ENCODE measurements at places on chromosomes 12 and 14.

- no peak for DNase-seq
Measured at GRCh38 chr12:19409376-19409775, 29.9 kb upstream of the AEBP2 start.

- DNase-seq = no peak
Measured at GRCh38 chr12:53941187-53941586, 2.6 kb downstream of the HOXC13 start.

DNA sequence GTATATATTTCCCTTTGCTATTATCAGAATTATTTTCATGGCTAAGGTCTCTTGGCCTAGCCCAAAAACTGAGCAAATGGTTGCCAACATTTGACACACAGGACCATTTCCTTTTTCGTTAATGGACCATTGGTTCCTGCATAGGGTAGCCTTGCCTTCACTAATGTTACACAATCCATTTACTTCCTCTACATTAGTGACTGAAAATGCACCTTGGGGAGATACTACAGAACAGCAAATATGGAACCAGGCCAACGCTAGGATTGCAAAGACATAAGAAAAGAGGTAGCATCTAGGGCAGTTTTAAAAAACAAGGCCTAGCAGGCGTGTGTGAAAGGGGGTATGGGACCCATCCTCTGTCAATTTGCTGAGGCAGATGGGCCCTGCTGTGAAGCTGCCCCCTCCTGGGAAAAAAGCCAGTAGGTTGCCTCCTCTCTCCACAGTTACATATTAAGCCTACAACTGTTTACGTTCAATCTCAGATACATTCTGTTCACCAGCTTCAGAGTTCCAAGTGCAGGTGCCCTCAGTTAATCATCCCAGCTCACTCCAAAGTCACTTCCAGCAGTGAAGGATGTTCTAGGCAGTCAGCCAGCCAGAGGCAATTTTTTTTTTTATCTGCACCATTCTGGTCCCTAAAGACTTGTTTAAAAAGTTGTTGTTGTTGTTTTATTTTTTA lies 15.0 kb downstream of the AQP6 start:
- DNase-seq = no peak

DNA sequence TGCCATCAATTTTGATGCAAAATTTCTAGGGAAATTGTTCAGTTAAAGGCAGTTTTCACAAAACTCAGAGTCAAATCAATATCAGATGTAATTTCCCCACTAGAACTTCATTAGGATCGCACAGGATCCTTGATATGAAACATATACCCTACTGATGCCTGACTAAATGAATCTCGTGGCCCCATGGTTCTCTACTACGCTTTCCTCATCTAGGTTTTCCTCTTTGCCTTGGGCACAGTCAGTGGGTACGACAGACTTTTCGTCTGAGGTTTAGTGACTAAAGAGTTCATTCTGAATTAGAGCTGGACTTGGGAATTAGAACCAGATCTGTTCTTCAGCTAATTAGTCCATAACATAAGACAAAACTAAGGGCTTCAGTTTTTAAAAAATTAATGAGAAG lies 42.5 kb upstream of the GNPNAT1 start:
- no peak for DNase-seq

DNA sequence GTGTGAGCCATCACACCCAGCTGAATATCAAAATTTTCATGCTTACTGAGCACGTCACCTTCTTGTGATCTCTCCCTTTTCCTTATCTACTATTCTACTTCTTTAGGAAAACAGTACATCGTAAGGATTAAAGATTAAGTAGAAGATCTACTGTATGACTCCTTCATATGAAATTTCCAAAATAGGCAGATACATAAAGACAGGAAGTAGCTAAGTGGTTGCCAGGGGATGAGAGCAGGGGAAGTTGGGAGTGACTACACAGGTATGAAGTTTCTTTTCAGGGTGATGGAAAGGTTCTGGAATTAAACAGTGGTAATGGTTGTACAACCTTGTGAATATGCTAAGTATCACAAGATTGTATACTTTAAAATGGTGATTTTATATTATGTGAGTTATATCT lies 36.5 kb upstream of the CERS5 start:
- no peak for DNase-seq

GRCh38 chr14:66490143-66491111 lies 4.3 kb downstream of the CCDC196 start:
- DNase-seq = no peak

- no peak for DNase-seq
Measured at GRCh38 chr14:53999061-53999488, 42.5 kb upstream of the BMP4 start.

DNA sequence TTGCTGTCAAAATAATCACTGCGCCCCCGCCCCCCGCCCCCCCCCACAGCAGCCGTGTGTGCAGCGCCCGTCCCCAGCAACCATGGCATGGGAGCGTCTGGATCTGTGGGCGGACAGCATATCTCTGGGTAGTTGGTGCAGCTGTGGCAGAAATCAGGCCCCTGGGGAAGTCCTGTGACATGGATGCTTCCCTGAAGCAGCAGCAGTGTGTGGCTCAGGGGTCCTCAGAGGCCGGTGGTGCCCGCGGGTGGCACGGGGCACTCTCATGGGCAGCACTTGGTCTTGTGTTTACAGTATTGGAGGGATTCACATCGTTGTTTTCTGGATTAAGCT lies 19.2 kb downstream of the XRCC3 start:
- DNase-seq = no peak

DNA sequence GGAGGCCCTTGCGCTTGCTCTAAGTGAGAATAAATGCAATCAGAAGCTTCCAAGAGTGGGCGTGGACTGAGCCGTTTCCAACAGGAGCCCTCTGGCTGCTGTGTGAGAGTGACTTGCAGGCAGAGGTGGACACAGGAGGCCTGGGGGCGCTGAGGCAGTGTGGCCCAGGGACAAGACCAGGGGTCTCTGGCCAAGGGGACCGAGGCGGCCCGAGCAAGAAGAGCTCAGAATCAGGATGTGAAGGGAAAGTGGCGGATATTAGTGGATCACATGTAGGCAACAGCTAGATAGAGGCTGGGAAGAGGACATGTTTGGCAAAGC lies 8.6 kb downstream of the RIMBP2 start:
- no peak for DNase-seq

- DNase-seq = no peak
Measured at GRCh38 chr14:86334355-86334754, 804.4 kb downstream of the FLRT2 start.

GRCh38 chr12:60071759-60072191 lies 475.9 kb downstream of the SLC16A7 start:
- no peak for DNase-seq

- DNase-seq = peak; percentile 31
Measured at GRCh38 chr14:65927931-65928356, 515.4 kb downstream of the FUT8 start.

DNA sequence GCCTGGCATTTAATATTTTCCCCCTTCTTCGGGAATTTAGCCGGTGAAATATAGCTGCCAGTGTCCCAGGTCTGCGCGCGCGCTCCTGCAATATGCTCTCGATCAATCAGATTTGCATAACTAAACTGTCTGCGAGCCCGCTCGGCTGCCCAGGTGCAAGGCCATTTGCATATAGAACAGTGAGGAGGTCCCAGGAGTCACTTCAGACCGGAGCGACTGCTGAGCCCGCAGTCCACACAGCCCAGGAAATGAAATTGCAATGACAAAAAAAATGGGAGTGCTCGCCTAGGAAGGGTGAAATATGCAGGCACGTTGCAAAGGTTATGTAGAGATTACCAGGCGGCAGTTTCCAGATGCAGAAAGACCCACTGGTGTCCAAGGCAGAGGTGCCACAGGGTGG lies 228.5 kb downstream of the VRK1 start:
- no peak for DNase-seq

DNA sequence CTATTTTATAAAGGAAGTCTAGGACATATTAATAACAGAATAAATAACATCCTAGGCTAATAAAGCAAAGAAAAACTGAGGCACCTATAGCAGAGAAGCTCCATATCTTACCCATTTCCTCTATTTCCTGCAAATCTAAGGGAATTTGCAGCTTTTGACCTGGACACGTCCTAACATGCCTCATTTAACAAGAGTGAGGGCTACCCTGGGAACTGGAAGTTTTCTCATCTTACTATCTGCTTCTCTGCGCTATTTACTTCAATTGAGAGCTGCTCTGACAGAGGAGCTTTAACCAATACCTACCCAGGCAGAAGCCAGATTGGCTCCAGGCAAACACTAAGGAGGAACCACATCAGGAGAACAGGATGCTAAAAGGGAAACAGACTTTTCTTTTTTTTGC lies 5.7 kb downstream of the YBX3 start:
- DNase-seq = no peak

GRCh38 chr12:115149279-115149678 lies 465.3 kb upstream of the TBX3 start:
- DNase-seq = no peak

DNA sequence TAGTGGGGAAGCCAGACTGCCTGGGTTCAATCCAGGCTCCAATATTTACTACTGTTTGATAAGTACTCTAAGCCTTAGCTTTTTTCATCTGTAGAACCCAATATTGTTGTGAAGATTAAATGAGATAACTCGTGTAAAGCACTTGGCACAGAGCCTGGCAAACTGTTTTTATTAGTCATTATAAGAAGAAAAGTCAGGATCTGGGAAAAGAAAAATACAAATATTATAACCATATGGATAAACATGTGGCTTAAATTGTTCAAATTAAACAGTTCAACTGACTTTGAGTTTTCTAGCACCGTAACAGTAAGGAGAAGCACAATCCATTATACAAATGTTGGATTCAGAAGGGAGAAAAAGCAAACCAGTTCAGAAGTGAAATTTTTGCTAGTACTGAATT lies 22.0 kb upstream of the CDK17 start:
- no peak for DNase-seq

- DNase-seq = no peak
Measured at GRCh38 chr12:49206389-49206788, 17.5 kb upstream of the TUBA1A start.

GRCh38 chr12:49942921-49943624 lies 7.5 kb upstream of the AQP2 start:
- no peak for DNase-seq

GRCh38 chr14:61315313-61315712 lies 6.1 kb upstream of the PRKCH start:
- DNase-seq = no peak

DNA sequence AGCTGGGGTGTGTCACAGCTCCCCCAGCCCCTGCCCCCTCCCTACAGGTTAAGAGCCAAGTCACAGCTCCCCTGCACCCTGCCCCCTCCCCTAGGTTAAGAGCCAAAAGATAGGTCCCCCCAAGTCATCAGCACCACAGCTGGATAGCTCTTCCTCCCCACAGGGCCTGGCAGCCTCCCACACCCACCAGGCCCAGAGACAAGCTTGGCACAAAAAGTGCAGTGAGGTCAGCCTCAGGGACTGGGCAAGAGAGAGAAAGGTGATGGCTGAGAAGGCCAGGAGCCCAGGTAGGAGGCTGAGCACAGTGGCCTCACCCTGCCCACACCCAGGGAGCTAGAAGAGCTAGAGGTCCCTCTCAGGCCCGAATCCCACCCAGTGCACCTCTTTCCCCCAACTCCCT lies 8.7 kb downstream of the ITGA7 start:
- DNase-seq = no peak

DNA sequence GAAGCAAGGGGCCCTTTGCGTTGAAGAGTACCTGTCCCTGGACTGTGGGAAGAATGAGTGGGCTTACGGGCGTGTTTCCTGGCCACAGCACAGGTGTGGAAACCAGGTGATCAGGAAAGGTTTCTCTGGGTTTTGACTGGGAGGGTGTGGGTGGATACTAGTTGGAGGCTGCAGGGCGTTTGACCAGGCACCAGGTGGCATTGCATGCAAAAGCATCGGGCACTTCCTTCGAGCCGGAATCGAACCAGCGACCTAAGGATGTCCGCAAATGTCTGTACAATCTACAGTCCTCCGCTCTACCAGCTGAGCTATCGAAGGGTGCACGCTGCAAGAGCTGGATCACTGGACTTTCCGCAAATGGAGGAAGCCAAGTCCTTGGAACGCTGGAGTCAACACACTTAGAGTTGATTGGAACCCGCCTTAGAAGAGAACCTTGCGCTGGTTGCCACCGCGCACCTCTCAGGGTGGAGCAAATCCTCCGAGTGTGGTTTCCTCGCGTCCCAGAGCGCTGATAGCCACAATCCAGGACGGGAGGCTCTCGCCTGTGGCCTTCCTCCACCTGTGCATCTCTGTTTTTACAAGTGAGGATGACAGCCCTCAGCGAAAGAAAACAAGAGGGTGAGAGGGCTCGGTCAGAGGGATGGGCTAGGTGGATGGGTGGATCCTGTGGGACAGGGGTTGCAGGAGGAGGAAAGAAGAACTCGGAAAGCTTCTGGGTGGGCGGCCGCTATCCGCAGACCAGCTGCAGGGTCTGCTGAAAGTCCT lies 21.2 kb upstream of the RNASE4 start:
- peak; percentile 49 for DNase-seq

DNA sequence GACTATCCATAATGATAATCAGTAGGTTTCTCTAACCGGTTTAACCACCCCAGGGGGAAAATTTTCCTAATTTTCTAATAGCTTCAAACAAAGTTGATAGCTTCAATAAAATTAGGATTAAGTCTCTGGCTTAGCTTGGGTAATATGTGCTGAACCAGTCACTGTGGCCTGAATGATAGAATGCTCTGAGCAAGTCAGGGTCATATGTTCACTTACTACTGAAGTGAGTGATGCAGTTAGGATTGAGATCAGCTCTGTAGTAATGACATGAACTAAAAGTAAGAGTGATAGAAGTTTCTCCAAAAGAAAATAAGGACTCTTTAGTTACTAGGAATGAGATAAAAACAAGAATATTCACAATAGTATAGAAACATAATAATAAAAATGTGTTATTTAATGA lies 32.6 kb downstream of the ETNK1 start:
- no peak for DNase-seq

- no peak for DNase-seq
Measured at GRCh38 chr14:58637040-58637390, 747 bp upstream of the DACT1 start.

DNA sequence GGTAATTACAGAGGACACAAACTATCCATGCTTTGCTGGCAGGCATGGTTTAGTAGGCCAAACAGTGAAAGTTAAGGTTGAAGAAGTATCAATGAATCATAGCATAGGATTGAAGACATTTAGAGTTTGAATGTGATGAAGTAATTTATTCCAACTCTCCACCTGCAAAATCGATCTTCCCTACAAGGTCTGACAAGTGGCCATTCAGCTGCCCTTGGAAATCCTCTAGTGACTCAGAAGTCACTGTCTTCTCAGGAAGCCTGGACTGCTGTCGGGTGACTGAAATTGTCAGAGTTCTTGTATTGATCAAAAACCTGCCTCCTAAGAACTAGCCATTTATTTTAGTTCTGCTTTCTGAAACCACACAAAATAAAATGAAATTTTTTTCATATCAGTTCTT lies 17.7 kb upstream of the STXBP6 start:
- DNase-seq = no peak

GRCh38 chr12:72989458-72989947 lies 717.3 kb downstream of the TRHDE start:
- DNase-seq = no peak

DNA sequence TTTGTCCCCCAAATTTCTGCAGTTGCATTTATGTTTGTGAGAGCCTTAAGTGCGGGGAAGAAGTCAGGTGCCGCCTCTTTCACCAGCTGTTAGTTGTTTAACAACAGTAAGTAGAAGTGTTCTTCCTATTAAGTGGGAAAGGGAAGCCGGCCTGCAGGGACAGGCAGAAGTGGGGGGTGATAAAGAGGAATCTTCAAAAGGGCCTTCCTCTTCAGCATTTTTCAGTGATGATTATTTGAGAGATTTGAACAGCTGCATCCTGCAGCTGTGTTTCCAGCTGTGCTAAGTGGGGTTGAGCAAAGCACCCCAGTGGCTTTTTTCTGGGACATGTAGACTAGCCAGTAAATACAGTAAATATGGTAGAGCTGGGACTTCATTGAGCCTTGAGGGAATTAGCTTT lies 32.1 kb upstream of the SLC38A1 start:
- DNase-seq = no peak

Data from stimulated activated CD4-positive, alpha-beta T cell treated with anti-CD3 and anti-CD28 coated beads, Interleukin-1b, Interleukin-23, amount 100 ng/mL, for 1 hour (primary cell).